ENCODE measurements at places on chromosomes 11 and 22. TPM values are rescaled to one million over a fixed set of nuclear protein-coding genes. Genes with fewer than 3 reads are reported as not detected.

Gene CCDC87
- total RNA-seq, result 0.45 TPM

Gene GPR83
- 0.32 TPM for total RNA-seq

Gene KCNK4
- not detected for total RNA-seq

Gene OR6Q1
- not detected for total RNA-seq

Gene OR6T1
- total RNA-seq, result not detected

Gene ACRV1
- total RNA-seq, result not detected

Gene DLG2
- 7.3 TPM for total RNA-seq

DNA sequence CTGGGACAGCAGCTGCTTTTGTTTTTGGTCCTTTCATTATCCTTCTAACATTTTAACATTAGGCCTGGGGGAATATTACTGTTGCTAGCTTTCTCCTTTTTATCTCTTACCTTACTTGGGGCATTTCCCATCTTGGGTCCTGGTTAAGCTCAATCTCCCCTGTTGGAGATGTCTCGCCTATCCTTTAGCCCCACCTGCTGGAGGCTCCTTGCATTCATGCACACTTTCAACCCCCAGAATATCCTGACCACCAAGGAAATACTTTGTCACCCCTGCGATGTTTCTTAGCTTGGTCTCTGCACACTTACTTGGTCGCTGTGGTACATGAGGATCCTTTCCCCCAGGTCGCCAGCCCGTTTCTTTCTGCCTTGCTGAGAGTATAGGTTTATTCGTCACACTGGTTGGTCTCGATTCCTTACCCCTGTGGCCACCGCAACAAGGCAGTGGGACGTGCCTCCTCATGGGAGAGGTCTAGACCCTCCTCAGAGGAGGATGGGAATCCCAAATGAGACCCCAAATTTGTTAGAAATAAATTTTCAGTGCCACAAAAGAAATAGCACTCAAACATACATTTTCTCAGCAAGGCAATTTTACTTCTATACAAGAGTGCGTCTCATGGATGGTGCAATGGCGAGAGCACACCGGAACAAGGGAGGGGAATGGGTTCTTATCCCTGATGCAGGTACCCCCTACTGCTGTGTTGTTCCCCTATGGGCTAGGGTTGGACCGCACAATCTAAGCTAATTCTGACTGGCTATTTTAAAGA, 5.4 kb upstream of the TXN2 start:
- H3K27me3 ChIP-seq, result no peaks in the 10 kb centered on the region
- DNase-seq, result no peak
- H3K4me1 ChIP-seq, result peaks cover 7% of the 10 kb centered on the region
- H3K4me3 ChIP-seq, result no peak overlapping the region
- H3K36me3 ChIP-seq, result peaks cover 24% of the 10 kb centered on the region

GRCh38 chr22:28538922-28539321, 140.7 kb downstream of the TTC28 start:
- no peaks in the 10 kb centered on the region for H3K27me3 ChIP-seq
- H3K36me3 ChIP-seq, result no peaks in the 10 kb centered on the region
- DNase-seq, result no peak
- no peaks in the 10 kb centered on the region for H3K4me1 ChIP-seq
- no peak overlapping the region for H3K4me3 ChIP-seq

DNA sequence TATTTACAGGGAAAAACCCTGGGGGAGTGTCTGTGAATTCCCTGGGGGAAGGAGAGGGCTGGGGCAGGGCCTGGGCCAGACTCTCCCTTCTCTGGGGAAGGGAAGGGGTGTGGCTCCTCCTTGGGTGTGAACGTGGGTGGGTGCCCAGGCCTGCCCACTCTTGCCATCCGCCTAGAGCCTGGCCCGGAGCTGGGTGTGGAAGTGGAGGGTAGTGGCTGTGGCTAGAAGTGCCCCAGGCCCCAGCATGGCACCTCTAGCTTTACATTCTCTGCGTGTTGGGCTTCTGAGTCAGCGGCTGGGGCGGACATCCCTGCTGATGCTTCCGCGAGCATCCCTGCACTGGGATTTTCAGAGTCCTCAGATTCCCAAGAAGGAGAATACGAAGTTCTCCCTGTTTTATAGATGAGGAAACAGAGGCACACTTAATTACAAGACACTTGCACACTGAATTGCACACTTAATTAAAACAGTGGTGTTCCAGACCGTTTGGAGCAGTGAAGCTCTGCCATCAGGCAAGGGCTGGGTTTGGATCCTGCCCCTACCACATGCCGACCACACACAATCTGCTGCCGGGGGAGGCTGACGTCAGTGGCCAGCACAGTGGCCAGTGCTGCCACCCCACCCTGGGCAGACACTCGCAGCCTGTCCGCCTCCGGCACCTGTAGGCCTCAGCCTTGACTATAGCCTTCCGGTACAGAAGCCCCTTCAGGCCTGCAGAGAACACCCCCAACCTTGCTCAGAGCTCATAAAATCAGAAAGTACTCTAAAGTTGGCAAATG, 7.6 kb downstream of the BAD start:
- H3K27me3 ChIP-seq, result no peaks in the 10 kb centered on the region
- H3K4me1 ChIP-seq, result peaks cover 18% of the 10 kb centered on the region
- no peak for DNase-seq
- no peak overlapping the region for H3K27ac ChIP-seq
- H3K36me3 ChIP-seq, result peaks cover 60% of the 10 kb centered on the region

DNA sequence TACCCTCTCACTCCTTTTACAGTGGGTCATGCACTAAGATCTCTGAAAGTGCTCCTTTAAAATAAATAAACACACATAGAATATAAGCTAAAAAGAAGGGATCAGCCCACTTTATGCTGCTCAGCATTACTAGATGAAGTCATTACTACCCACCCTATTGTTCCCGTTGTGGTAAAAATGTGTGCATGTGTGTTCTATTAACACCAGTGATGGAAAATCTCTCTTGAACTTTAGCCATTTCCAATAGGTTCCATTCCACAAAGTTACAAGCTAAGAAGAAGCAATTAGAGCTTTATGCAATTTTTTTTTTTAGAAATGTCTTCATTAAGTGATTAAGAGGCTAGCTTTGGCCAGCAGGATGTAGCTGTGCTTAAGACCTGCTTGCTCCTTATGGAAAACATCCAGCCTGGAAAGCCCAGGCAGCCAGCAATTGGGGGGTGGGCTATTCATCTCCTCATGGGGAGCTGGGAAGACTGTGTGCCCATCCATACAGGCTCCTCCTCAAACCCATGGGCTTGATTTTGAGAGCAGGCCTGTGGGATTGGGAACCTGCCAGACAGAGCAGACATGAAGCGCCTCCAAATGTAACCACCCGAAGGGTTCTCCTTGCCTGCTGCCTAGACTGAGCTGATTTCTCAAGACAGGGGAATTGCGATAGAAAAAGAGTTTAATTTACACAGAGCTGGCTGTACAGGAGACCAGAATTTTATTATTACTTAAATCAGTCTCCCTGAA, 92.9 kb upstream of the PARVA start:
- no peaks in the 10 kb centered on the region for H3K27me3 ChIP-seq
- no peaks in the 10 kb centered on the region for H3K36me3 ChIP-seq
- DNase-seq, result no peak

GRCh38 chr22:33741025-33741424, 179.3 kb downstream of the LARGE1 start:
- peaks cover 12% of the 10 kb centered on the region for H3K4me1 ChIP-seq
- H3K4me3 ChIP-seq, result no peak overlapping the region
- H3K27me3 ChIP-seq, result no peaks in the 10 kb centered on the region
- H3K27ac ChIP-seq, result no peak overlapping the region
- DNase-seq, result no peak

DNA sequence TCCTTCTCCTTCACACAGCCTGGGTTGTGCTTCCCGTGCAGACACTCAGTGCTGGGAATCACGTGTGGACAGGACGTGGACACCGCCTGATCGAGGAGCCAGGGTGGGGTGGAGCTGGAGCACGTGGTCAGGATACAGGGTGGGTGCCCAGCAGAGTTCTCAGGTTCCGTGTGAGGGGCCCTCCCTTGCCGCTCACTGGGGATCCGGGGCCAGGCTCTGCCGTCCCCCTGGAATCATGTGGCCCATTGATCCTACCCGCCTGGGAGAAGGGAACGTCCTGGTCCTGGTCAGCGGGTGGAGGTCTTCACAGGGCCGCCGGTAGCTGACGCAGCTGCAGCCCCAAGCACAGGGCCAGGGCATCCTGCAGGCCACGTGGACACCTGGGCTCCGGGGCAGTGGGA, 397.7 kb downstream of the TBC1D22A start:
- no peak overlapping the region for H3K27ac ChIP-seq
- H3K36me3 ChIP-seq, result no peaks in the 10 kb centered on the region
- DNase-seq, result no peak
- no peaks in the 10 kb centered on the region for H3K27me3 ChIP-seq

DNA sequence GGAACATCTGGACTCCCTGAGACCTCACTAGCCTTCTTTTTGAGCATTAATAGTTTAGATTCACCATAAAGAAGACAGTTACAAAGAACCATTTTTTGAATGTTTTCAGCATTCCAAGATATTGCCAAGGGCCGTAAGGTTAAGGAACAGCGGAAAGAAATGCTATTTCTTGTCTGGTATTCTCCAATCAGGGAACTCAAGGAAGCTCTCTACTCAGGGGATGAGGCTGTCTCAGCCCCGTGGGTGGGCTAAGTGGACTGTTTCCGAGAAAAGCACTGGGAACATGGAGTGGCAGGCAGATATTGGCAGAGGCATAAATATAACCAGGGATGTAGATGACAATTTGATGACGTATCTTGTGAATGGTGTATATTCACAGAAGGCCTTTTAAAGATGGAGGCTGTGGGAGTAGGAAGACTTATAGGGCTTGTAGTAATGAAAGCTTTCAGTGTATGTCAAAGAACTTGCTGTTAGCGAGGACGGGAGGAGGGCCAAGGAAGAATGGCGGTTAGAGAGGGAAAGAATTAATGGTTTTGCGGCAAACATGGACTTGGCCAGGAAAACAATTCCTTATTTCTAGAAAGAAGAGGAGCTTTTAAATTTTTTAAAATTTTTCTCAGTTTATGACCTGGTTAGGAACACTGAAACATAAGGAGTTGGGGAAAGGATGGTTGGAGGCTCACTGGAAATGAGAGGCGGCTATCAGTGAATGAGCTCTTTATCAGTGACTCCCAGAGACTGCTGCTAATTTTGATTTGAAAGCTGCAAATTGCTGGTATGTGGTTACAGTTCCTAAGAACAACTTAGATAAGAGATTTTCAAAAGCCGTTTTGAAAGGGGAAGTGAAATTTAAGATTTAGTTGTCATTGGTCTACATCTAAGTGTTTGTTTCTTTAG, 64.6 kb downstream of the ST3GAL4 start:
- DNase-seq, result no peak
- no peak overlapping the region for H3K4me3 ChIP-seq
- peaks cover 28% of the 10 kb centered on the region for H3K4me1 ChIP-seq
- H3K27me3 ChIP-seq, result no peaks in the 10 kb centered on the region

- H3K4me3 ChIP-seq, result no peak overlapping the region
- H3K27me3 ChIP-seq, result no peaks in the 10 kb centered on the region
- no peak for DNase-seq
- no peaks in the 10 kb centered on the region for H3K36me3 ChIP-seq
Observed at GRCh38 chr11:21631991-21632390, 560.9 kb upstream of the ANO5 start.

DNA sequence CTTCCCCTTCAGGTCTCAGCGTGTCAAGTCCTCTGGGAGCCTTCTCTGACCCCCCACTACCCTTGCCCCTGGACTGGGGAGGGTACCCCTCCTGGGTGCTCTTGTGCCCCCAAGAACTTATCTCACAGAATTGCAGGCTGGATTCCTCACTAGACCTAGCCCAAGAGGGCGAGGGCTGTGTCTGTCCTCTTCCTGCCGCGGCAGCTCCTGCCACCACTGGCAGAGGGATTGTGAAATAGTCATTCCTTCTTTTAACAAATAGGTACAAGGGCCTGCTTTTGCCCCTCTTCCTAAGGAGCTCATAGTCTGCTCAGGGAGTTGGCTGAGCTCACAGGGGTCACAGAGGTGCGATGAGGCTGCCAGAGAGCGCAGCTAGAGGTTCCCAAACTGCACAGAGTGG, 5.5 kb downstream of the RAB36 start:
- DNase-seq, result no peak
- no peaks in the 10 kb centered on the region for H3K27me3 ChIP-seq
- no peak overlapping the region for H3K27ac ChIP-seq
- H3K4me3 ChIP-seq, result no peak overlapping the region
- H3K4me1 ChIP-seq, result peaks cover 26% of the 10 kb centered on the region

DNA sequence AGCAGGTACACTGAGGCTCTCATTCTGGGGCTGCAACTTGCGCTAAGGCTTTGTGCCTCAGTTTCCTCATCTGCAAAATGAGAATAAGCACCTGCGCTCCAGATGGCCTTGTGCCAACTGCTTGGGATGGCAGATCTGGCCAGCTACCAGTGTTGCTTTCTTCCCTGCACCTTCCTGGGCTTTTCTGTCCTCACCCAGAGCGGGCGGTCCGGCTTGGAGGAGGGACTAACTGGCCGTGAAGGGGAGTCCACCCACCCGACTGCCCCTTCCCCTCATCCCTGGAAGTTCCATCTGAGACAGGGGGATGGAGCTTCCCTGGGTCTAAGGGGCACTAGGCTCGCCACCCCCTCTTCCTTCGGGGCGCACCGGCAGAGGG, 3.5 kb downstream of the SLC16A8 start:
- H3K4me3 ChIP-seq, result peak overlapping the region; percentile 45
- no peaks in the 10 kb centered on the region for H3K36me3 ChIP-seq

DNA sequence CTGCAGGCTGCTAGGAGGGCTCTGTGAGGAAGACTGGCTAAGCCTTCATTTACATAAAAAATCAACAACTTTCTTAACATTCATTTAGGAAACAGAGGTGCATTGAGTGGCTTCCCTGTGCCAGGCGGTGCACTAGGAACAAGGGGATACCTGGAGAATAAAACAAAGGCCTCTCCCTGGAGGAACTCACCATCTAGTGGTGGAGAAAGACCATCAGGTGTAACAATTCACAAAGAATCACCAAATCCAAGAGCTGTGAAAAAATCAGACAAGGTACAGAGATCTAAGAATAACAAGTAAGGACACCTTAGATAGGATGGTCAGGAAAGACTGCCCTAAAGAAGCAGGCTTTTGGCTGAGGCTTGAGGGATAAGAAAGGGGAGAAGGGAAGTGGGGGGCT, 40.3 kb downstream of the CSNK2A3 start:
- no peaks in the 10 kb centered on the region for H3K27me3 ChIP-seq
- H3K27ac ChIP-seq, result no peak overlapping the region
- no peak overlapping the region for H3K4me3 ChIP-seq
- H3K36me3 ChIP-seq, result no peaks in the 10 kb centered on the region
- H3K4me1 ChIP-seq, result peaks cover 18% of the 10 kb centered on the region
- DNase-seq, result no peak

DNA sequence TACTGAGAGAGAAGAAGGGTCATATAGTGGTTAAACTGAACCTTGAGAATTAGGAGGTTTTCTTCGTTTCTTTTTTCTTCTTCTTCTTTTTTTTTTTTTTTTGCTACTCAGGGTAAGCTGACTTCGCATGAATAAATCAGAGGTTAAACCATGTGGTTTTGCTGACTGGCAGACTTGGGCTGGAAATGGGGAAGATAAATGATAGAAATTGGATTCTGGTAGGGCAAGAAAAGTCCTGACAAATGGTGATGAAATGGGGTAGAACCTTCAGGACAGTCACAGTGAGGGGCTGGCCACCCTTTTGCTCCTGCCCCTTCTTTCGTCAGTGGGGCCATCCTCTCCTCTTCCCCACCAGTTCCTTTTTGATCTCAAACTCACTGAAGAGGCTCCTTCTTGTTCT, 1.6 kb upstream of the SWAP70 start:
- H3K27me3 ChIP-seq, result no peaks in the 10 kb centered on the region
- no peaks in the 10 kb centered on the region for H3K36me3 ChIP-seq
- H3K4me1 ChIP-seq, result peaks cover 6% of the 10 kb centered on the region
- H3K4me3 ChIP-seq, result no peak overlapping the region
- no peak overlapping the region for H3K27ac ChIP-seq
